ENCODE measurements at places on chromosomes 11 and 22.
A peak's percentile ranks its signal among the peaks of the same experiment; 100 is the strongest.

- DNase-seq, result no peak
Observed at GRCh38 chr22:44531487-44531886, 33.5 kb upstream of the RTL6 start.

DNA sequence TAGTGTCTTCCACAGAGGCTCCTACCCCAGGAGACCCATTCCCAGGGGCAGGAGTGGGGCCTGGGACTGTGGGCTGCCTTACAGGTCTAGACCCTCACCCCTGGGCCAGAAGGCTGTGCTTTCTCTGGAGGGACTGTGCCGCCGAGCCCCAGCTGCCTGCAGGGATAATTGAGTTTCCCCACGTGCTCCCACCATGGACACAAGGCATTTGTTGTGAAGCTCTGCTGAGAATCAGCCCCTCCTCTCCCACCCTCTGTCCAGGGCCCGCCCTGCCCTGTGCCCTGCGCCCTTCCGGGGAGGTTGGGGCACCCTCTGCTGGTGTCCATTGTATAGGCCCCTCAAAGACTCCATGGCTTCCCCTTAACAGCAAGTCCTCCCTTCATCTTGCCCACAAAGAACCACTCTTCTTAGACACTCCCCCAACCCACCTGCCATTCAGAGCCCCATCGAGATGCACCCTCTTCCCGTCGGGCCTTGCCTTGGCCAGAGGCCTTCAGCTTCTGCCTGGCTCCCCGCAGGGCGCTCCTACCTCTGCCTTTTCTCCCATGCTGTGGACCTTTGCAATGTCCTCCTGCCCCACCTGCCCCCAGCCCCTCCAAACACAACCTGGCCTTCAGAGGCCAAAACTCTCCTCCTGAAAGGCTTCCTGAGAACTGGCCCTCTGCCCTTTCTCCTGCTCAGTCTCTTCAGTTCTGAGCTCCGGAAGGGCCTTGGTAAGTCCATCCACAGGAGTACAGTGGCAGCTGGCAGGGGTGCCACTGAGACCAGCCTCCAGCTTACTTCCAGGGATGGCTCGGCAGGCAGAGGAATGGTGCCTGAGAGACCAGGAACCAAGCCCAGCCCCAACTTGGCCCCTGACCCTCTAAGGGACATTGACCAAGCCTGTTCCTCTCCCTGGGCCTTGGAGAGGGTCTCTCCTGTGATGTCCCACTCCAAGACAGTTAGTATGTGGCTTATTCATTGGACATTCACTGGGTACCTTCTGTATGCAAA is 22.4 kb downstream of the DUSP8 start:
- no peak for DNase-seq

GRCh38 chr22:43418079-43418825 is 6.4 kb downstream of the MPPED1 start:
- DNase-seq, result no peak

DNA sequence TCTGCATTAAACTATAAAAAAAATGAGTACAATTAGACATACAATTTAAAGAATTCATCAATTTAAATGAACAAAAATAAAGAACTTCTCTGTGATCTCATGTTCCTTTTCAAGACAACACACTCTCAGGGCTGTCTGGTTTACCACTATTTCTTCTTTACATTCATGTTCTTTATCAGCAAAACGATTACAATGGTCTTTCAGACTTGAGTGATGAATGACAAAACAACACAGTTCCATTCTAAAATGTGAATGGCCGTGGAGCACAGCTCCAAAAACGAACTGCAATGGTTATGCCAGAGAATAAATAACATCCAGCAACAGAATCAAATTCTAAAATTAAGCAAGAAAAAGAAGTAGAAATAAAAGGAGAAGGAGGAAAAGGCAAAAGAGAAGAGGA is 113.1 kb downstream of the CADM1 start:
- peak; percentile 13 for DNase-seq

GRCh38 chr11:123740787-123741158 is 687 bp downstream of the ZNF202 start:
- DNase-seq, result no peak

DNA sequence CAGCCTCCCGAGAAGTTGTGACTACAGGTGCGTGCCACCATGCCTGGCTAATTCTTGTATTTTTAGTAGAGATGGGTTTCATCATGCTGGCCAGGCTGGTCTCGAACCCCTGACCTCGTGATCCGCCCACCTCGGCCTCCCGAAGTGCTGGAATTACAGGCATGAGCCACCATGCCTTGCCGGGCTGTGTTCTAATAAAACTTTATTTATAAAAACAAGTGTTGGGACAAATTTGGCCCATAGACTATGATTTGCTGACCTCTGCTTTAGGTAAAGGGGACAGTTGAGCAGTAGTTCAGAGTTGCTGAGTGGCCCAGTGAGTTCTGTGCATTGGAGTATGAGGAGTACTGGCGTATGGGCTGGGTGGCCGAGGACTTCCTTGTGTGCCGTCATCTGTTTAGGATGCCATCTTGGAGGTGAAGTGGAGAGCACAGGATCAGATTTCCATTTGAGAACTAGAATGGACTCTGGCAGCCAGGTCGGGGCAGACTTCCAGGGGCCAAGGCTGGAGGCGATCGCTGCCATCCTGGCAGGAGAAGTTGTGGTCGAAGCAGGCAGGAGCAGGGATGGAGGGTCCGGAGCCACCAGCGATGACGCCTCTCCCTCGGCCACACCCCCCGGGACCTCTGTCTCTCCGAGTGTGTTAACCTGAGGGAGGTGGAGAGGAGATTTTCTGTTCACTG is 43.8 kb downstream of the FBLN1 start:
- no peak for DNase-seq

DNA sequence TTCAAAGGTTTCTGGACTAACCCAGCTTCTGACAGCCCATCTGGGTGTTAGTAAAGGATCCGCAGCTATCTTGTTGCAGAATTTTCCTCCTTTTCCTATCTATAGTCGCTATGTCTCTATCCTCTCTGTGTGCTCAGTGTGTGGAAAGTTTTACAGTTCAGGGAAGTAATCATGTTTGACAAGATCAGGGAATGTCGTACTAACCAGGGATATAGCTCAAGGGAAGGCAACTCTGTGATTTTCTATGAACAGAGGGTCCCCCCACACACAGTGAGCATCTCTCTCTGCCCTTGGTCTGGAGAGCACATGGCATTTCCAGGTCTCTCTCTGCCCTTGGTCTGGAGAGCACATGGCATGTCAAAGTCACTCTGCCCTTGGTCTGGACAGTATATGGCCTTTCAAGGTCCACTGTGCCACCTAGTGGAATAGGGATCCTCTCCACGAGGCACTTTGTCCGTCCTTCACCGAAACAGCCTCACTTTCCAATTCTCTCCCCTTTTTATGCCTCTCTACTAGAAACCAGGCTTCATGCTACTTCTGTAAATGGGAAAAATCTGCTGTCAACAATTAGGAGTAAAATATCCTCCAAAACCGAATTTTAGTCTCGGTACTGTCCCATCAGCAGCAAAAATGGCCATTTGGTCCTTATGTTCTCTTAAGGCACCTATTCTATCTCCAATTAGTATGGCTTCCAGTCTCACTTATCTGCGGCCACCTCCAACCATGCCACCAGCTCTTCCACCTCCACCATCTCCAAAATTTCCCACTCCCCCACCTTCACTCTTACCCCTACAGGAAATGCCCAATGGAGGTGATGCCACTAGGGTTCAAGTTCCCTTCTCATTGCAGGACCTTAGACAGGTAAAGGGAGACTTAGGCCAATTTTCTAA is 88.7 kb downstream of the IGLL5 start:
- DNase-seq, result no peak

Data from neural progenitor cell (in vitro differentiated cells).